Hematopoietic multipotent progenitor cell treated with erythropoietin and hydrocortisone succinate and interleukin-3 and kit ligand, for 15 days (in vitro differentiated cells): ENCODE measurements at places on chromosomes 3 and 15.

DNA sequence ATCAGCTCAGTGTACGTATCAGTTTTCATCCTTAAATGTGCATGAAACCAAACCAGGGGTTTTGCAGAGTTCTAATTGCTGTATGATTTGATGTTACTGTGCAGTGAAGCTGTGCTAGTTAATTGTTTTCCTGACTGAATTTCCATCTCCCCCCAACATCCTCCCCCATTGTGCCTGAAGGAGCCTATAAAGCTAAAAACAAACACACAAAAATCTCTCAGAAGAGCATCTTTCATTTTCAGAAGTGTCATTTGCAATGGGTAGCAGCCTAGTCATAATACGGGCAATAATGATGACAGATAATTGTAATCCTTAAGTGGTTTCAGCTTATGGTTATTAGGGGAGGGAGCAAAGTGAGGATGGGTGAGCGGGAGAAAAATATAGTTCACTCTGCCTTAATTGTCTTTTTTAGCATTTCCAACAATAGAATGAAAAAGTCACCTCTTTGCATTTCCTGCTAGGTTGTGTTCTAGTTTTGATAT is 207.9 kb upstream of the TBL1XR1 start:
- DNase-seq: no peak

DNA sequence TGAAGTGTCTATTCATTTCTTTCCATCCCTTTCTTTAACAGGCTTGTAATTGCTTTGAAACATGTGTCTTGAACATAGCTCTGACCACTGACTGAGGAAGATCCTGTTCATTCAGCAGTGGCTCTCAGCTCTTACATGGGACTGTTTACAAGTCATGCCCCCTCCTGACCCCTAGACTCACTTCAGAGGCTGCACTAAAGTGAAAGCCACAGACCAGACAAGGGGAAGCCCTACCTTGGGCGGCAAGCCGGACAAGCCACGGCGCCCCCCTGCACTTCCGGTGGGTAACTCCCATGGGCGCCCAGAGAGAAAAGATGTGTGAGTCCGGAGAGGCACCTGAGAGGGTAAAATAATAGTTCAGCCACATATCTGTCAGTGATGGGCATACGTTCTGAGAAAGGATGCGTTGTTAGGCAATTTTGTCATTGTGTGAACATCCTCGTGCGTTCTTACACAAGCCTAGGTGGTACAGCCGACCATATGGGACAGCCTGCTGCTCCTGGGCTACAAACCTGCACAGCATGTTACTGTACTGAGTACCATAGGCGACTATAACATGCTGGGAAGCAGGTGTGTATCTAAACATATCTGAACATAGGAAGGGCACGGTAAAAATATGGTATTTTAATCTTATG is 116.2 kb downstream of the CHSY1 start:
- DNase-seq: no peak

DNA sequence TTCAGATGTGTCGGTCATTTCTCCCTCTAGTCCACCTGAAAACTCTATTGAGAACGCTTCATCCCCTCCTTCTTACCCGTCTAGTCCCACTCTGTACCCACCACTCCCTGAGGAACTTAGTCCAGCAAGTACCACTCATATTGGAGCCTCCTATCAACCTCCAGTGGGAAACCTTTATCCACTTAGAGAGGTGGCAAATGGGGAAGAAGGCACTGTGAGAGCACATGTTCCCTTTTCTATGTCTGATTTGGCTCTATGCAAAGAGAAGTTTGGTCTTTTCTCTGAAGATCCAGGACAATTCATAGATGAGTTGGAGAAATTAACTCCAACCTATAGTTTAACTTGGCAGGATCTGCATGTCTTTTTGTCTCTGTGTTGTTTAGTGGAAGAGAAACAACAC is 17.0 kb upstream of the RPN1 start:
- DNase-seq: no peak

GRCh38 chr3:59408047-59408624 is 358.3 kb upstream of the CFAP20DC start:
- no peak for DNase-seq

DNA sequence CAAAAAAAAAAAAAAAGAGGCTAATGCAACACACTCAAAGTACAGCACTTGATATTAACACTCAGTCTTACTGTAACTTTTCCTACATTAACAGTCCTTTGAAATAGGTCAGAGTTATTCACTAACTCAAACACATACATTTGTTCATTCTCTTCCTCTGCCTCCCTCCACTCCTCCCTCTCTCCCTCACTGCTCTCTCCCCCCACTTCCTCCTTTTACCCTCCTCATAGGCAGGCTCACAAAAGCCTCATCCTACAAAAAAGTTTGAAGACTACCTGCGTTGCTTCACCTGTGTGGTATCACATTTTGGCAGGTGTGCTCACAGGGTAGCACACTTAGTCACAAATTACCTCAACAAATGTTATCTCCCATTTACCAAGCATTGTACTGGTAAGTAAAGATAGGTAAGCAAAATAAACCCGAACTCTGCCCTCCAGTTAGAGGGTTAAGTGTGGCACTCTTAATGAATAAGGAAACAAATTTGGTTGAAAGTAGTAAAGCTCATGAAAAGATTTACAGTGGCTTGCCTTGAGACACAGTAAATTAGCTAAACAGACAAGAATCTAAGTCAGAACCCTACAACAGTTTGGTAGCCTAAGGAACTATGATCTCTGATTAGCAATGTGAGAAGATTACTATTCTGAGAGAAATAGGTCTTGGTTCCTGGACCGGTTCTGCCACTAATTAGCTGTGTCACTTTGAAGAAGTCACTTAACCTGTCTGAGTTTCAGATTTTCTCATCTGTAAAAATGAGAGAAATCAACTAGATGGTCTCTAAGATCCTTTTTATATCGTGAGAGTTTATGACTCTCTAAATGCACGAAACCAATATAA is 151.0 kb upstream of the MLF1 start:
- DNase-seq: no peak

DNA sequence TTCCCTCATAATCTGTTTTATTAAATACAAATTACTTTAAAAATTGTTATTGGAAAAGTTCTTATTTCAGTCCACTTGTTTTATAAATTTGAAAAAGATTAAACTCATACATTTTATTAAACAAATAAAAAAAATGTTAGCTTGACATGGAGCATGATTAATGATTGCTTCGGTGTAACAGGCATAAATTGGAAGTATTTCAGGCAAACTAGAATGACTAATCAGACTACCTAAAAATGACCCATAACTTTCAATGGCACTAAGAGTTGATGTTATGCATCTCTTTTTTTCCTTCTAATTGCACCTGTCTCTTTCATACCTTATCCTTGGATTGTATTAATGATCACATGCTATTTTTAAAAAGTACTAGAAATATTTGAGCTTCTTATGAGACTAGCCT is 343.3 kb downstream of the ZNF385D start:
- no peak for DNase-seq

DNA sequence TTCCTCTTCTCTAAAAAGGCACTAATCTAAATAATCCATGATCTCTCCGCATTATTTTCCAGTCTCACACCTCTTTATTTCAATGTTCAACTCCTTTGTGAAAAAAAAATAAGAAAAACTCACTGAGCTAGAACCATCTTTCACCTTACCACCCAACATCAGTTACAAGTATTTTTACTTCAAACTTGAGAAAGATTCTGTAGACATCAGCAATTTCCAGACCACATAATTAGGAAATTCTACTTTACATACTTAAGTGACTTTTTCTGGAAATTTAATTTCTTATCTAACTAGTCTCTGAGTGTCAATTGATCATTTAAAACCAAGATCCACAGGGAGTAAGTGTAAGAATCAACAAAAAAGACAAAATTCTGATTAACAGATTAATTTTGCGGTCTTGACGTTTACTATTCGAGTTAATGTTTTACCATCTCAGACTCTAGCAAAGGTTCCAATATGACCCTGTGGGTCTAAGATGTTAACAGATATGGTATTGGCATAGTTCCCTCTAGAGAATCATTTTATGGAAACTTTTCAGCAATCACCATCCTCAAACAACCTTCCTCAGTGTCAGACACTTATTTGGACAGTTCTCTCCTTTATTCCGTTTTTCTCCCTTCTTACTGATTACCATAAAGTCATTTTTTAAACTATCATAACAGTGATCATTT is 5.1 kb downstream of the ATP13A3 start:
- DNase-seq: no peak
